Caudate nucleus (tissue), 63 donors: ENCODE measurements at places on chromosomes 4 and X.

DNA sequence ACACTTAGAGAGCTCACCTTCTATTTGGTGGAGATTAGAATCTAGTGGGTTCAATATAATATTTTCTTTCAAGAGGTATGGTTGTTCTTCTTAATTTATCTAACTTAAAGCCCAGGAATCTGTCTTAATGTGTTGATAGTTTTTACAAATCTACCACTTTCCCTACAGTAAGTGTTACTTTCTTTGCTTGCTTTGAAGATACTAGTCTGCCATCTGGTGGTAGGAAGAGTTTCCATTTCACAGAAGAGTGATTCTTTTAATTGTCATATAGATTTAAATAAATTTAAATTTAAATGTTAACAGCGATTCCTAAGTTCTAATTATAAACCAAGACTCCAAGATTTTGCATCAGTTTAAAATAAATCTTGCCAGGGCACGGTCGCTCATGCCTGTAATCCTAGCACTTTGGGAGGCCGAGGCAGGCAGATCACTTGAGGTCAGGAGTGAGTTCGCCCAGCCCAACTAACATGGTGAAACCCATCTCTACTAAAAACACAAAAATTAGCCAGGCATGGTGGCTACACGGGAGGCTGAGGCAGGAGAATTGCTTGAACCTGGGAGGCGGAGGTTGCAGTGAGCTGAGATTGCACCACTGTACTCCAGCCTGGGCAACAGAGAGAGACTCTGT, 43.5 kb downstream of the NUDT9 start:
- DNase-seq = no peak

GRCh38 chr4:40114206-40114605, 57.6 kb downstream of the N4BP2 start:
- no peak for DNase-seq

- DNase-seq = no peak
Measured at GRCh38 chr4:98305576-98305975, 44.4 kb downstream of the RAP1GDS1 start.

DNA sequence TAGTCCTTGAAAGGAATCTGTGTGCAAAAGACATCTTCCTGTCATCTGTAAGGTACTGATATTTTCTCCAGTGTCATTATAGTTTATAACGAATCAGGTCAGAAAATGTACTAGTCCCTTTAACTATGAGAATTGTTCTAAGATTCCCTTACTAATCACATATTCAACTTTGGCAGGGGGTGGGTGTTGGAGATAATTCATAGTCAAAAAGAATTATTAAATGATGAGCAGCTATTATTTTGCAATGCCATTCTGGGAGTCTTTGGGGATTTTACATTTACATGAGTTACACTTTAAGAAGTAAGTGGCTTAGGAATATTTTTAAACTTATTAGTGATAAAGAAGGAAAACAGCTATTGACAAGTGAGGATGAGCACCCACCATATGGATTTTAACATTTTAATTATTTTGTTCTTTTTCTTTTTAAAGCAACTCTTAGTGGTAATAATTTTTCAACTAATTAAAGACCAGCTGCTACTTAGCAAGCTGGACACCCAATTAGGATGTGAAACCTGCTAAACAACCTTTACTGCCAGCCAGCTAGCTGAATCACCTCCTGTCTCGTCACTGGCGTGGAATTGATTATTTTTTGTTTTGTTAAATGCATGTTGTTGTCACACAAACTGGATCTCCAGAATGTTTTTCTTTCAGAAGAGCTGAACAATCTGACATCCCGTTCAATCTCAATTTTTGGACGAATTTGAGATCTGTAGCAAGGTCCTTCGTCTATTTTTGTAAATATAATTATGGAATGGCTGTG, 219.2 kb downstream of the ARAP2 start:
- no peak for DNase-seq

- no peak for DNase-seq
Measured at GRCh38 chr4:170979736-170980135, 833.5 kb upstream of the GALNTL6 start.

DNA sequence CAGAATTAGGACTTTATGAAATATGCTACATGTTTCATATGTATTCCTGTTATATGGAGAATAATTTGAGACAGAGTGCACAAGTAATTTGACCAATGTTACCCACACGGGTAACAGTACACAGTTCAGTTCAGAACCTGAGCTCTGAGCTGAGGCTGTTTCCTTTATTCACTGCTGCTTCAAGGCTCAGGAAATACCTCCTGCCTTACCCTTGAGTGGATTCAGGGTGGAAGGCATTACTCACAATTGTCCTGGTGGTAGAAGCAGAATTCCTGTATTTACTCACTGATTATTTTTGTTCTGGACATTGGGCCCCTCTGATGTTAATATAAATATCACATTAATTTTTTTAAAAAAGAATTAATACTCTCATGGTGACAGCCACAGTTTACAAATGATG, 73.5 kb upstream of the CAMK2D start:
- no peak for DNase-seq

GRCh38 chrX:84709987-84710386, 207.7 kb upstream of the HDX start:
- DNase-seq = no peak

DNA sequence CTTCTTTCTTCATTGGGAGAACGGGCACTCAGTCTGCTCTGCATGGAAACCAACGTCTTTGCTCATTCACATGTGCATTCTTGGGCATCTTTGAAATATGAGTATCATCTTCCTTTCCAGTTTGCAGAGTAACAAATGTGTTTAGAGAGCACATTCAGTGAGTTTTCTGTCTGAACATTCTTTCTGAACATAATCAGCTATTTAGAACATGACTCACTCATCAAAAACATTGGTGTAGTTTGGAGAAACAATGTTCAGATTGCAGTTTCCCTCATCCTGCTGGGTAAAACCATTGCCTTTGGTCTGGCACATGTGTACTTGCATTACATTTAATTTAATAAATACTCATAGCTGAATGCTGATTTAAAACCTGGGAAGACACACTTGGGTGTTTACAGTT, 81.5 kb upstream of the F9 start:
- DNase-seq = no peak

- no peak for DNase-seq
Measured at GRCh38 chr4:87910795-87911194, 64.7 kb upstream of the SPP1 start.
